Left renal cortex interstitium (tissue), 4 donors: ENCODE measurements at places on chromosomes 2 and 18. TPM values are rescaled to one million over a fixed set of nuclear protein-coding genes. Genes with fewer than 3 reads are reported as not detected.

The ING5 gene
- 38.0 TPM for polyA plus RNA-seq

The STK25 gene
- polyA plus RNA-seq: 212 TPM

- no peak for DNase-seq
These were observed 7.7 kb upstream of the CCDC138 start for GRCh38 chr2:108778857-108779256.

GRCh38 chr2:25760297-25760696 lies 86.9 kb upstream of the DTNB start:
- DNase-seq: no peak

DNA sequence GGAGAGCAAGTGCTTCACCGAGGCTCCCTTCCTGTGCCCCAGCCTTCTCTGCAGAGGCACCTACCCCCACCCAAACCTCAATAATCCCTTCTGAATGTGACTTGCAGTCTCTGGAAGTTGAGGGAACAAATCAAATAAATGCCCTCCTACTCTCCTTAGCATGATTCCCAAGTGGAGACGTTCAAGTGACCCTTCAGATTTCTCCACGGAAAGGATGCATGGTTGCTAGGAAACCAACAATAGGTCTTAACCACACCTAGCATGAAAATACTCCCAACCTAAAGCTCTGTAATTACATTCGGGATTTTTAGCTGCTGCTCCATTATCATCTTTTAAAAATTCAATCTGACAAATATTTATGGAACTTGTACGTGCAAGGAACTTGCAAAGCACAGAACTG lies 50.2 kb upstream of the CABLES1 start:
- DNase-seq: no peak
